ENCODE measurements at places on chromosomes 7 and 10.

DNA sequence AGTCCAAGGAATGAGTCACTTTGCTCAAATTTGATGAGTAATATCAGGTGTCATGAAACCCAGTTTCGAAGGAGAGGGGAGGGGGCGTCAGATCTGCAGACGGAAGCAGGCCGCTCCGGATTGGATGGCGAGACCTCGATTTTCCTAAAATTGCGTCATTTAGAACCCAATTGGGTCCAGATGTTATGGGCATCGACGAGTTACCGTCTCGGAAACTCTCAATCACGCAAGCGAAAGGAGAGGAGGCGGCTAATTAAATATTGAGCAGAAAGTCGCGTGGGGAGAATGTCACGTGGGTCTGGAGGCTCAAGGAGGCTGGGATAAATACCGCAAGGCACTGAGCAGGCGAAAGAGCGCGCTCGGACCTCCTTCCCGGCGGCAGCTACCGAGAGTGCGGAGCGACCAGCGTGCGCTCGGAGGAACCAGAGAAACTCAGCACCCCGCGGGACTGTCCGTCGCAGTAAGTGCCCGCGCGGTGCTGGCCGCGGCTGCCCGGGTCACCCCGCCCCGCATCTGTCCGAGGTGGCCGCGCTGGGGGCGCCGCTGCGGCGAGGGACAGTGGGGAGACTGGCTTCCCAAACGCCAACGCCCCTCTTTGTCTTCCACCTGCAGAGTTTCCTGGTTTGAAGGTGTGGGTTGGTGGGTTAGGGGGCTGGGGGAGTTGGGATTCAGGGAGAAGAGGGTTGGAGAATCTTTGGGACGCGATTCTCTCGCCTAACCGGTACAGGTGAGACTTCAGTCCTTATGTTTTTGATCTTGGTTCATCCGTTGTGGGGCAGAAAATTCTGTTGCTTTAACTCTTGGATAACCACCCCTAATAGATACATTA lies at the start of gene TAC1:
Gene TAC1 (plus strand): TSS at position 351 of the 829 bp plus-strand sequence. CDS start 527 bp downstream, outside the sequence.
- DNase-seq, result no peak

DNA sequence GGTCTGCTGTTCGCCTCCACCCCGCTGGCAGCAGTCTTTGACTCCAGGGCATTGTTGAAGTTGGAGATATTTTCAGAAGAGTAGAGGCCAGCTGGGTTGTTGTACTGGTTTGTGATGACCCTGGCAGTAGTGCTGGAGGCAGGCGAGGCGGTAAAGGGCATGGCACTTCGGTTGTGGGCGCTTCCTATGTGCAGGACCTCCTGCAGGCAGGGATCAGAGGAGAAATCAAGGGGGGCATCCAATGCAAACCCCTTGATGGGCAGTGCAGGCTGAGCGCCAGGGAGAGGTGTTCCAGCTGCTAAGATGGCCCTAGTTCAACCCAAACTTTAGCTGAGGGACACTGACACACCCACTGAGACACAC lies 27.0 kb downstream of the PDLIM1 start:
- DNase-seq, result no peak

GRCh38 chr10:124053971-124054370 lies 39.4 kb downstream of the CHST15 start:
- DNase-seq, result no peak

GRCh38 chr7:151891182-151891581 lies 14.3 kb upstream of the PRKAG2 start:
- no peak for DNase-seq

GRCh38 chr10:110643035-110643652 lies 992 bp upstream of the RBM20 start:
- DNase-seq, result no peak

DNA sequence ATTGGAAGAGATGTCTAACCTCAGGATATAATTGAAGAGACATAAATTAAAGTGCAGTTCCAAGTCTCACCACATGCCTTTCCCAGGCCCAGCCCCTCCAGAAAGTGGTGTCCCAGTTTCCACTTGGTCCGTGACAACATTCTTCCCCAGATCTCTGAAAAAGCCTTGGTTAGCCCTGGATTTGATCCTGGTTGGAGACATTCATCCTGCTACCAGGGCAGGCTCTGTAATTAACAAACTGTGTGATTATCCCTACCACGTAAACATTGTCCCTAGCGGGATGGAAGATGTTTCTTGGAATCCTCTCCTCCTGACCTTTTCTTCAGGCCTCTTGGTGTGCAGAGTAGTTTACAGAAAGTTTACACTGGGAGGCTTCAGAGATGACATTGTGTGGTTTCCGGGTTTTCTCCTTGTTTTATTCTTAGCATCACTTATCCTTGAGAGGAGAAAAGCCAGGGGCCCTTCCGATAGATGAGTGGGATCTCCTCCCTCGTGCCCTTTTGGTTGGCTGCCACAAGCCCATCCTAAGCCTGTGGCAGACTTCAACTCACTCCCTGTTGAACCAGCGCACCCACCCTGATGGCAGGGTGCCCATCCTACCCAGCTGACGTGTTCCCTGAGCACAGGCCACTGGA lies 83.8 kb downstream of the COL13A1 start:
- no peak for DNase-seq

- DNase-seq, result no peak
Measured at GRCh38 chr10:78684947-78685346, 383.8 kb upstream of the ZMIZ1 start.

DNA sequence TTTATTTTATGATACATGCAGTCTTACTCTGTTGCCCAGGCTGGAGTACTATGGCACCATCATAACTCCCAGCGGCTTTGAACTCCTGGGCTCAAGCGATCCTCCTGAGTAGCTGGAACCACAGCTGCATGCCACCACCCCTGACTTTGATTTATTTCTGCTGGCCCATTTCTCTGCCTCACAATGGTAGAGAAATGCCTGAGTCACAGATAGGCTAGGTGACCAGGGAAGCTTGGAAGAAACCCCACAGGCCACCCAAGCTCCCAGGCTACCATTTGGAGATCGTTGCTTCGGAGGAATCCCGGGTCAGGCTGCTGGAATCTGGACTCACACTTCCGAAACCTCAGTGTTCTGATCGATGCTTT lies 17.4 kb upstream of the BAIAP2L1 start:
- no peak for DNase-seq

GRCh38 chr7:14606101-14606500 lies 296.4 kb downstream of the DGKB start:
- DNase-seq, result no peak

DNA sequence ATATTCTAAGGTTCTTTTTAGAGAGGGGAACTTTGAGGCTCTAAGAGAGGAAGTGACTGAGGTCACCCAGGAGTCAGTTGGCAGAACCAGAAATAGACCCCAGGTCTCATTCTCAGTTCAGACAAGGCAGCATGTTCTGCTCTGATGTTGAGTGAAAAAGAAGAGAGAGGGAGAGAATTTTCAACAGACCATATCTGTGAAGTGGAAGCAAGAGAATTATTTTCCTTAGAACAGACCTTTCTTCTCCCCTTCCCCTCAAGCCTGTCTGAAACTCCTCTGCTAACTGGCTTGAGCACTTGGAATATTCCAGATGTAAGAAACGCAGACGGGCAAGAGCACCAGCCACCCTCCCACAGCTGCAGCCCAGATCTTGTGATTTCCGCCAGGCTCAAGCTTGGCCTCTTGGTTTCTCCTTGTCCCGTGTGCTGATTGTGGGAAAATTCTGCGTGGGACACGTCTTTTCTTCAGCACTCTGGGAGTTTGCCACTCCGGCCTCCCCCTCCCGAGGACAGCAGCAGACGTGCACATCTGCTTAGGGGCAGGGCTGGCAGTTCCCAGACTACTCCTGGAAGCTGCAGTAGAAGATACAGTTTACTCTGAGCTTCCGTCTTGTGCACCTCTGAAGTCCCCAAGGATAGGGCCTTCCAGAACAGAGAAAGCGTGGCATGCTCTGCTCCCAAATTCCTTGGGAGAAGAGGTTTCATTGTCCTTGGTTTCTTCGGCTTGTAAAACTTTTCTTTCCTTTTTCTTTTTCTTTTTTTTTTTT lies 22.7 kb upstream of the IKZF1 start:
- DNase-seq, result no peak

GRCh38 chr10:99849536-99849935 lies 67.1 kb downstream of the ABCC2 start:
- DNase-seq, result no peak

DNA sequence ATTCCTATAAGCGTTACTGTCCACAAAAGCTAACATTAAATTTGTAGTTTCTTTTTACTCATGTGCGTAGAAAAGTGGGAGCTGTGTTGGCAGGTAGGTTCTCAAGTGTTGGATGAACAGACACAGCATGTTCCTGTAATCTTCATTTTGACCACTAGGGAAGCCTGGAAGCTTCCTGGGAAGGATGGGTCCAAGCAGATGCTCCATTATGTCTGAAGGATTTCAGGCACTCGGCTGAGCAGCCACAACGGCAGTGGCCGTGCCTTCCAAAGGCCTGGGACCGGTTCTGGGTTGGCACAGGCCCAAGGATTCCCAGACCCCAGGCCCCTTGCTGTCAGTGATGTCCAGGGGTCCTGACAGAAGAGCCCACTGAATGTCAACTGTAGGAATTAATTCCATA lies 386.3 kb downstream of the TNS3 start:
- no peak for DNase-seq

GRCh38 chr10:26746061-26746460 lies 48.6 kb downstream of the PDSS1 start:
- no peak for DNase-seq

- no peak for DNase-seq
Measured at GRCh38 chr10:48945441-48946130, 5.9 kb upstream of the LRRC18 start.
